ENCODE measurements at places on chromosomes 11 and 22. TPM values are rescaled to one million over a fixed set of nuclear protein-coding genes. Genes with fewer than 3 reads are reported as not detected.

DRD2 gene
- total RNA-seq = not detected

HTR3B gene
- not detected for total RNA-seq

TSPAN32 gene
- 5.9 TPM for total RNA-seq

OR4C13 gene
- not detected for total RNA-seq

TBX10 gene
- not detected for total RNA-seq

SERGEF gene
- total RNA-seq = 28.7 TPM

APOBEC3F gene
- total RNA-seq = 0.52 TPM

DNA sequence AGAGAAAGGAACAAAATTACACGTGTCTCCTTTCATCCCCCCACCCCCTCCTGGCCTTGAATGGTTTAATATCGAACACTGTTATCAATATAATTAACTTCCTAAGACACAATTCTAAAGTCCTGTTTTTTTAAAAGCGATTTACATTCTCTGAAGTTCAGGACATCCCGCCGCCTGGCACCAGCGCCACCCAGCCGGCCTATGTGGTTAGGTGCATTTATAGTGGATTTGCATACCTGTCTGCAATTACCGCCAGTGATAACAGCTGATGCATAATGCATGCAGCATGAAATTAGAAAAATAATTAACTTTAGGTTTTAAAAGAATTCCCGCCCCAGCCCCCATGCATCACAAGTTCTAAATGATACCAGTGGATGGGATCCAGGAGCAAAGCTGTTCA is 58.6 kb downstream of the MACROD1 start:
- no peak for DNase-seq

DNA sequence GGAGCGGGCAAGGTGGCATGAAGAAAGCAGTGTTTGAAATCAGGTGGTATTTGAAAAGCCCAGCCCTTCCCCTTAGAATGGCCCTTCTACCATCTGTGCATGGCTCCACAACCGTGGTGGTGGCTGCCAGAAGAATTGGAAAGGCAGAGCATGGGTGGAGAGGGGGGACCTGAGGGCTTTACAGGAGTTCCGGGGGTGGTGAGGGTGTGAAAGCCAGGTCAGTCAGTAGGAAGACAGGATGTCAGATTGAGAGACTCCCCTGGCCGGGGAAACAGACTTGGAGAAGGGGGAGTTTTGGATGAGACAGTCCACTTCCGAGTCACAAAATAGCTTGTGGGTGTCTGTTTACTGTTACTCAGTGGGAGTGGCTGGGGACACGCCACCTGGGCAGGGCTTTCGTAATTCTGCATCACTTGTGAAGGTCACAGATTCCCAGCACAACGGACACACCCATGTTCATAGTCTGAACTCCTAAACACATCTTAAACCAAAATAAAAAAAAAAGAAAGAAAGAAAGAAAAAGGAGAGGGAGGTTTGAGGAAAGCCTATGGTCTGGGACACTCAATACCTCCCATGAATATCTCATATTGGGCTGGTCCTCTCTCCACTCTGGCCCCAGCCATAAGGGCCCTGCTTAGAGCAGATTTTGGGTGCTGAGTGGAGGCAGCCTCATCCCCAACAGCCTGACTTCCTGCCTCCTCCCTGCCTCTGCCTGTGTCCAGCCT is 24.4 kb upstream of the SMIM35 start:
- no peak for DNase-seq

GRCh38 chr22:38951734-38952133 is 5.7 kb upstream of the APOBEC3A start:
- DNase-seq = no peak

DNA sequence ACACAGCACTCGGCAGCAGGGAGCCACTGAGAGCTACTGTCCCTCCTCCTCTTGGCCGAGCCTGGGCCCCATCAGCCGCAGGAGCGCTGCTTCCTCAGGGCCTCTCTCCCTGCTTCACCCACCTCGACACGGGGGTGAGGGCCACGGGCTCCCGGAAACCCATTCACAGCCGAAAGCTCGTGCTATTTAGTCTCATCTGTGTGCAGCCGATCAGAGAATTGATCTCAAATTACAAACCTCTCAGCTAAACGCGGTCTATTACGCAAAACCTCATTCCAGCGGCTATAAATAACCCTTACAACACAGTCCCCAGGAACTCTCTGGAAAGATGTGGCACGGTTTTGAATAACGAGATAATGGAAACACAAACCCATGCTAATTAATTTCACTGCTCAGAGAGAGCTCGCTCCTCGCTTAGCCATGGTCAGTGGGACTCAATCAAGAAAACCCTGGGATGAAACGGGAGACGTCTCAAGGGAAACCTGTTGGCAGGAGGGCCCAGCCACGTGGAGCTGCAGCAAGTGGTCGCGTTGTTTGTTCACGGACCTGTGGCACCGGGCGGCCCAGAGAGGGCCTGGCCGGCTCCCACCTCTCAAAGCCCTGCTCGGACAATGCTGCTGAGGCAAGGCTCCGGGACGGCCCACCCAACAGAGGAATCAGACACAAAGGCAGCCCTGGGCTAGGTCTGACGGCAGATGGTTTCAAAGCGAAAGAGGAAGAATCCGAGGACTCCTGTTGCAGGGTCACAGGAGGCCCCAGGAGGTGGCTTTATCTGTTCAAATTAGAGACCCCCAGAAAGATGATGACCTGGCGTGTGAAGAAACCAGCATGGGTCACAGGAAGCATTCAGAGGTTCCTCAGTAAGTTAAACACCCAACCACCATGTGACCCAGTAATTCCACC is 210.5 kb downstream of the CTTN start:
- no peak for DNase-seq

- no peak for DNase-seq
Observed at GRCh38 chr11:35330156-35330889, 89.0 kb downstream of the SLC1A2 start.

DNA sequence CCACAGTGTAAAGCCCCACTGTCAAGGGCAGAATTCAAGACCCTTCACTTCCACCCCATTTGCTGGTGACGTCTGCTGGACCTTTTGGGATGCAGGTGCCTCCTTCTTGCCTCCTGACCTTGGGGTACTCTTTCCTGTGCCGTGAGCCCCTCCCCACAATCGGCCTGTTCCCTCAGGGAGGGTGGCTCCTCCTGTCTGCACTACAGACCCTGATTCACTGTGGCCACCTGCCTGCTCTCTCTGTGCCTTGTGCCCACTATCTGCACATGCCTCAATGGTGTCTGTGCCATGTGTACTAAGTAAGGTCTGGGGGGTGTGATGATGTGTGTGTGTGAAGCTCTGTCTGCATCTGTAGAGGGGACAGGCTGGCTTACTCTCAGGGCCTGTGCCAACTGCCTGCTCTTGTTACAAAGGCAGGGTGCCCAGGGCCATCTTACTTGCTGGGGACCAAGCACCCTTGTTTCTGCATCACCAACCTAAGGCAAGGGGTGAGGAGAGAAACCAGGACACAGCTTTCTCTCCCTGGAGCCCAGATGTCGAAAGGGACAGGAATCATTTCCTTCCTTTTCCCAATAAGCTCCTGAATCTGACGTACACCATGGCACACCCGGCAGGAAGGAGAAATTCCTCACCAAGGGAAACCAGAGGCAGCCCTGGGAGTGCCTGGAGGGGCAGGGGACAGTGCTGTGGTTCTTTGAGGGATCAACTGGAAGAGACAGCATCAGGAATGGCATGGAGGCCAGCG is 3.7 kb downstream of the PPM1F start:
- DNase-seq = no peak

- DNase-seq = no peak
Observed at GRCh38 chr22:26811647-26811992, 154.2 kb downstream of the MIAT start.

DNA sequence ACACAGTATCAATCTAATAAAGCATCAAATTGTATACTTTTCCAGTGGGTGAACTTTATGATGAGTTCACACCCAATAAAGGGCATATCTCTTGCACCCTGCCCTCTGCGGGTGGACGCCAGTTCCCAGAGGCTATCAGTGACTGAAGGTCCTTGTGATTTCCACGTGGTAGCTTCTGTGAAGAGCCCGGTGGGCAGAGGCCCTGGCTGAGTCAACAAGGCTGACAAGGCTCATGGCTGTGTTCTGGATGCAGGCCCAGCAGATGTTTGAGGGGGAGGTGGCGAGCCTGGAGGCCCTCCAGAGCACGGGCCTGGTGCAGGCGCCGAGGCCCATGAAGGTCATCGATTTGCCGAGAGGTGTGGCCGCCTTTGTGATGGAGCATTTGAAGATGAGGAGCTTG is 71.4 kb downstream of the PIWIL3 start:
- no peak for DNase-seq

GRCh38 chr11:125088576-125089455 is 22.6 kb downstream of the TMEM218 start:
- no peak for DNase-seq

GRCh38 chr11:118924591-118925585 is 838 bp downstream of the BCL9L start:
- peak; percentile 62 for DNase-seq

- DNase-seq = no peak
Observed at GRCh38 chr11:47941907-47942558, 38.3 kb upstream of the PTPRJ start.

GRCh38 chr11:14422052-14422813 is 63.2 kb upstream of the RRAS2 start:
- peak; percentile 78 for DNase-seq

GRCh38 chr11:60377401-60378136 is 763 bp upstream of the MS4A7 start:
- DNase-seq = peak; percentile 28

DNA sequence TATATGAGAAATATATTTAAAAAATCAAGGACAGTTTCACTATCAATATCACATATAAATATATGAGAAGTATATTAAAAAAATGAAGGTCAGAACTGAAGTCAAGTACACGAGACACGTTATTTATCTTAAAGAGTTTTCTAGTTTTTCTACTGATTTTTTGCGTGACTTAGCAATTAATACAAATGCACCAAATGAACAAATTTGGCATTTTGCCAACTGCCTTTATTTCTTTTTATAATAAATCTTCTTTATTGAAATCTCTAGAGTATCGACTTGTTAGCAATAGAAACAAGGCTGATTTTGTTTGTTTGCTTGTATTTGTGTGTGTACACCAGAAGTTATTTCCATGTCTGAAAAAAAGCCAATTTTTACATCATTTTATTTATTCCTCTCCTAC is 1684.7 kb upstream of the RAG2 start:
- DNase-seq = no peak

- no peak for DNase-seq
Observed at GRCh38 chr11:95450547-95451123, 219.6 kb upstream of the SESN3 start.

DNA sequence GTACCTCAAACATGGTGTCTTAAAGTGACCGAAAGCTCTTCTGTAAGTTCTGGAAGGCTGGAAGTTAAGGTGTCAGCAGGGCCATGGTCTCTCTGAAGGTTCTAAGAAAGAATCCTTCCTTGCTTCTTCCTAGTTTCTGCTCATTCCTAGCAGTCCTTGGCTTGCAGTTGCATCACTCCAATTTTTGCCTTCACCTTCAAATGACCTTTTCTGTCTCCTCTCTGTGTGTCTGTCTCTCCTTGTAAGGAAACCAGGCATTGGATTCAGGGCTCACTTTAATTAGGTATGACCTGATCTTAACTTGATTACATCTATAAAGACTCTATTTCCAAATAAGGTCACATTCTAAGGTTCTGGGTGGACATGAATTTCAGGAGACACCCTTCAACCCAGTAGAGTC is 8.7 kb downstream of the AASDHPPT start:
- DNase-seq = no peak

GRCh38 chr11:109511598-109511997 is 89.6 kb downstream of the C11orf87 start:
- no peak for DNase-seq

DNA sequence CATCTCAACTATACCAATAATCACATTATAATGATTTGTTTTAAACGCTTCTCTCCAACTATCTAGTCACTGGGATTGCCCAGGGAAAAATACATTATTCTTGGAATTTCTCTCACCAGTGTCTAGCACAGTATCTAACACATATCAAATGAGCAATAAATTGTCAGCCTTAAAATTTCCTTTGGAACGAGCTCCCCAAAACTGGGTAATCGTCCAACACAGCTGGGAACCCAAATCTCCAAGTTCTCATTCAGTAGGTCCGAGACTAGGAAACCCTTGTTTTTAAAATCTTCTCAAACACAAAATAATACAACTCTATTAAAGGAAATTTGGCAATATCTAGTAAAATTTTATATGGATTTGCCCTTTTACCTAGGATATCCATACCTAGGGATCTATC is 327.8 kb upstream of the ARHGAP42 start:
- no peak for DNase-seq

- DNase-seq = no peak
Observed at GRCh38 chr11:77559686-77560401, 29.9 kb upstream of the AQP11 start.

DNA sequence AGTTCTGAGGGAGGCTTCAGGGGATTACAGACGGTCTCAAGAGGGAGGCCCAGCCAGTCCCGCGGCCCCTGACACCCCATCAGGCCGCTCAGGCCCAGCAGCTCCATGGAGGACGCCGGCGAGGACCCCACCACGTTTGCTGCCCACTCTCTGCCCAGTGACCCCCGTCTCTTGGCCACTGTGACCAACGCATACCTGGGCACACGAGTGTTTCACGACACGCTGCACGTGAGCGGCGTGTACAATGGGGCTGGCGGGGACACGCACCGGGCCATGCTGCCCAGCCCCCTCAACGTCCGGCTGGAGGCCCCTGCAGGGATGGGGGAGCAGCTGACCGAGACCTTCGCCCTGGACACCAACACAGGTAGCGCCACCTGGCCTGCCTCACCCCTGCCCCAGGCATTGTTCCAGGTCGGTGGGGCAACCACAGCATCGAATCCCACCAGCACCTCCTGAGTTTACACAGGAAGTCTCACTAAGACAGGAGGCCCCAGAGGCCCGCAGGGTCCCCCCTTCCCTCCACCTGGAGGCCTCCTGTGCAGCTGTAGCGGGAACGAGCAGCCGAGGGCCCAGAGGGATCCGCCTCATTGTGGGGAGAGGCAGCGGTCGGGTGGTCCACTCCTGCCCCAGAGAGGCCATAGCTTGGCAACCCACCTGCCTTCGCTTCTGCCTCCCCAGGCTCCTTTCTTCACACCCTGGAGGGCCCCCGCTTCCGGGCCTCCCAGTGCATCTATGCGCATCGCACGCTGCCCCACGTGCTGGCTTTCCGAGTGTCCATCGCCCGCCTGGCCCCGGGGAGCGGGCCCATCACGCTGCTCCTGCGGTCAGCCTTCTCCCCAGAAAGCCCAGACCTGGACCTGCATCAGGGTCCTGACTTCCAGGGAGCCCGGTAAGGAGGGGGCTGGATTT is 1.0 kb downstream of the PGGHG start:
- DNase-seq = peak; percentile 39

DNA sequence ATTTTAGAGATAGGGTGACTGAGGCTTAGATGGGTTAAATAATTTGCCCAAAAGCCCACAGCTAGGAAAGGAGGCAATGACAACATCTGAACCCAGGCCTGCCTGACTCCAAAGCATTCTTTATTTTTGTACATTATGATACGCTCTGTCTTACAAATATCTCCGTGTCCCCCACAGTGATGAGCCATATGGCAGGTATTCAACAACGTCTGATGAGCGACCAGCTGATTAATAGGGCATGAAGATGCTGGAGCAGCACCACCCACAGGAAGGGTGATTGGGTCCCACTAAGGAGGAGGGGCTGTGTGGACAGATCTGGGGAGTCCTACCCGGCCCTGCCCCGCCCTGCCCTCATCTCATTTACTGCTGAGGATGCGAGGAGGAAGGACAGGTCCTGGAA is 380.6 kb downstream of the CADM1 start:
- no peak for DNase-seq
